ENCODE measurements at places on chromosomes 2 and 18.

GRCh38 chr2:29223257-29223656 lies 108.0 kb downstream of the CLIP4 start:
- DNase-seq = no peak

DNA sequence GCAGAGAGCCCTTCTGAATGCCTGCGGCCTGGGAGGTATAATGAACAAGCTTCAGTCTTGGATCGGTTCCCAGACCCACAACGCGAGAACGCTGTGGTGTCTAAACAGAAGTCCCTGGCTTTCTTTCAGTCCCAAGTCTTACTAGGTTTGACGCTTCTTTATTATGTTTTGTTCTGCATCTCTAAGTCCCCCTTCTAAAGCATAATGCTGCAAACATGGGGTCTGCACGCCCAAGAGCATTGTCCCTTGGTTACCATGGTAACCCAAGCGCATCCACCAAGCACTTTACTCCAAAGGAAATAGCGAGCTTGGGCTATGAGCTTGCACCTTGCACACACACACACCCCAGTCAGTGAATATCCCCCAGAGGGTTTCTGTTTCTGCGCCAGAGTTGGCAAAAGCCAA lies 193.7 kb downstream of the INO80D start:
- no peak for DNase-seq

DNA sequence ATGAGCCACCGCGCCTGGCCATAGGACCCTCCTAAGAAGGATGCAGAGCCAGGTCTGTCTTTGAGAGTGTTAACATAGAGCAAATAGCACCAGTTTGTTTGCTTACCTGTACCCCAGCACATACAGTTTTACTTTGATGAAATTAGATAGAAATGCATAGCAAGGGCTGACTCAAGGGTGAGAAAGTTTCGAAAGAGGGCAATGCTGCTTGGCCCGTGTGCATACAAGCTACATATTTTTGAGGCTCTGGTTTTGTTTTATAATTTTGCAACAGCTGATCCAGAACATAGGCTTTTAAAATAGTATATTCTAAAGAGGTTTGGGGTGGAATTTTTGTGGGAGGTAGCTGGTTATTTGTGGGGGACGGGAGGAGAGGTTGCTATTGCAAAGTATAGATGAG lies 151.7 kb downstream of the MCFD2 start:
- DNase-seq = no peak

- DNase-seq = no peak
Observed at GRCh38 chr2:238134393-238134785, 4.1 kb upstream of the KLHL30 start.

DNA sequence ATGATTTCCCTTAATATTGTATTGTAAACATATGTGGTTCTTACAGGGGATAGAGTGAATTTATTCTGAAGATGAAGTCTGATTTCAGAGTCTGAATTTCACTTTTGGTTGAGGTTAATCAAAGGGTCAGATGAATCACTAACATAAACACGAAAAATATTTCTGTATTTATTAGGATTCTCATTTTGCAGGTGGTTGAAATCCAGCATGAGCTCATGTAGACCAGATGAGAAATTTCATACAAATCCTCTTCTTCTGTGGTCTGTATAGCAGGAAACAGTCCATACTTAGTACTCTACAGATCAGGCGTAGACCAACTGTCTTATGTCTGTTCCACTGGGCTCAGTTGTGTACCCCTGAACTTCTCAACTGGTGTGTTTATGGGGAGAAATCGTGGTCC lies 157.8 kb downstream of the BABAM2 start:
- DNase-seq = no peak

DNA sequence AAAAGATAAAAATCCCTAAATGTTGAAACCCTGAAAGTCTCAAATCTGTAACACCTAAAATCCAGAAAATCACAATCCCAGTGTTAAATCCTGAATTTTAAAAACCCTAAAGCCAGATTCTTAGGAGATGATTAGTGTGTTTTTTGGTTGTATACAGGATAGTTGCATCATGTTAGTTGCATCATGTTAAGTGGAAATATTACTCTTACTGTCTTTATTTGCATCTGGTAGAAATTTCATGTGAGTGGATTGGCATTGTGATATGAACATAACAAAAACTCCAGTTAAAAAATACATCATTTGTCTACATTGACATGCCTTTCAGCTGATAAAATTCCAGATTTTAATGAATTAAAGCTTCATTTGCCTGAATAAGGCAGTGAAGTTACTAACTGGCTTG lies 683.1 kb upstream of the ACVR2A start:
- no peak for DNase-seq

DNA sequence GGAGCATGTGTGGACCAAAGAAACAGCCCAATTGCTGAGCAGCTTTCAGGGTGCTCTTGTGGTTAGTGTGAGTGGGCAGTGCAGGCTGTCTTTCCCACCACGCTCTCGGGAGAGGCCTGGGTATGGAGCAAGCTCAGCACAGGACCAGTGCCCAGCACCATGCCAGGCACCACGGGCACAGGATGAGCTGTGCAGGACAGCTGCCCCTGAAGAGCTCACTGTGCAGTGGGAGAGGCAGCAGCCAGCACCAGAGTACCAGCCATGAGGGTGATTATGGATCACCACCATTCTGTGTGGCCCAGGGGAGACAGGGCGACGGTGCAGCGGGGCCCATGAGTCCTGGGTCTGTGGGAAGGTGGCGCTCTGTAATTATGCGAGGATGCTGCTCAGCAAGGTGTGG lies 29.7 kb upstream of the FAHD2A start:
- DNase-seq = no peak

DNA sequence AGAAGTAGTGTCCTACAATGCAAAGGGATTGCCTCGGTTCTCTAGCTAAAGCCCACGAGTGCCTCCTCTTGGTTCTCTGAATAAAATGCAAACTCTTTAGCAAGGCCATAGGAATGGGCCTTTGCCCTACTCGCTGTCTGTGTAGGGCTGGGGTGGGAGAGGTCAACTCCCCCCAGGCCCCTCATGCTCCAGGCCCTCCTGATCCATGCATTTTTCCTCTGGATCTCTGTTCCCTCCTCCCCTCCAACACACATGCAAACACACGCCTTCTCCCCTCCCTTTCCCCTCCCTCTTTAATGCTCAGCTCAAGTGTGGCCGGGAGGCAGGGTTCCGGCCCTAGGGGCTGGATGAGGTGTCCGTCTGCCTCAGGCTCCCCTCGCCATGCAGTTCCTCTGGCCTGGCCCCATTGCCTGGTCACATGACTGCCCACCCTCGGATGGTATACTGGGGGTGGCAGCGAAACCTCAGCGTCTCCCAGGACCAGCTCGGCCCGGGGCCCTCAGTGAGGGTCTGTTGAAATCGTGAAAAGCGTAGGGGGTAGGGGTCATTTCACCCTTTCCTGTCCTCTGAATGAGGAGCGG lies 14.9 kb upstream of the KLF11 start:
- no peak for DNase-seq

GRCh38 chr2:172745636-172746035 lies 10.0 kb downstream of the RAPGEF4 start:
- DNase-seq = no peak

DNA sequence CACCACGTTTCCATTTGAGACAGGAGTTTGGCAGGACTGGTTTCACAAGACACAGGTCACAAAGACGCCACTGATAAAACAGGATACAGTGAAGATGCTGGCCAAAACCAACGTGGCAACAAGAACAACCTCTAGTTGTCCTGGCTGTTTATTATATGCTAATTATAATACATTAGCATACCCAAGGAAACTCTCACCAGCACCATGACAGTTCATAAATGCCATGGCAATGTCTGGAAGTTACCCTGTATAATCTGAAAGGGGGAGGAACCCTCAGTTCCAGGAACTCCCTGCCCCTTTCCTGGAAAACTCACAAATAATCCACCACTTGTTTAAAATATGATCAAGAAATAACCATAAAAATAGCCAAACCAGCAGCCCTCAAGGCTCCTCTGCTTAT lies 148.3 kb downstream of the RBM43 start:
- DNase-seq = no peak

Data from stimulated activated CD8-positive, alpha-beta memory T cell treated with anti-CD3 and anti-CD28 coated beads, Interleukin-15, amount 100 ng/mL, for 48 hours (primary cell).